ENCODE measurements at places on chromosomes 3 and 15.

- no peak for DNase-seq
These were observed 212.7 kb upstream of the P2RY1 start for GRCh38 chr3:152621967-152622810.

DNA sequence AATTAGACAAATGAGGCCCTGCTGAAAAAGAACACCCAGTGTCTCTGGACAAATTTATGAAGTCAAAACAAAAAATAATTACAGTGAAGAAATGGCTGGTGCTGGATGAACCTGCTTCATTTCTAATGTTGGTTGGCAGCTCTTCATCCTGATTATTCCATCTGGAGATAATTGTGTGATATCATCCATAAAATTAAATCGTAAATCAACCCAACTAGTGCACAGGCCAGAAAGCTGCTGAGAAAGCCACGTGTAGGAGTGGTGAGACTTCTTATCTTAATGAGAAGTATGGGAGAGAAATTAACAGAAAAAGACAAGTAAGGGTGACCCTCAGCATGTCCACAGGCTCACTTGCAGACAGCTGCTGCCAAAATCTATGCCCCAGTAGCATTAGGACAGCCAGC lies 465.2 kb upstream of the TGFBR2 start:
- DNase-seq: no peak

- no peak for DNase-seq
These were observed 28.4 kb downstream of the SMAD6 start for GRCh38 chr15:66730168-66731021.

DNA sequence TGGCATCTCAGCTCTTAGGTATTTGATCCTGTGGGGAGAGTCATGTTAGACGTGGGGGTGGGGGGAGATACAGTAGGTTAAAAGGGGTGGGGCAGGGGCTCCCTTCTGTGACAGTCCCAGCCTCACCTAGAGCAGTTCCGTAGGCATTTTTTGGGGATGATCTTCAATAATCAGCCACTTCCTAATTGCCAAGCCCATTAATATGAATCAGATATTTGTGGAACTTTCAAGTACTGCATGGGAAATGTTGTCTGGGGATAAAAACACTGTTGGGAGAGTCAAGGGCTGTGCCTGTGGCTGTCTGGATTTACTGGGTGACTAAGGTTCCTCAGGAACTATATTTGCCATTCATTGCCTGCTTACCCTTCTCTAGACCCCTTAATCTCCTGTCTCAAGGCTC lies 9.5 kb downstream of the C3orf52 start:
- DNase-seq: no peak

- DNase-seq: no peak
These were observed 53.4 kb upstream of the EIF5A2 start for GRCh38 chr3:170961616-170962400.

DNA sequence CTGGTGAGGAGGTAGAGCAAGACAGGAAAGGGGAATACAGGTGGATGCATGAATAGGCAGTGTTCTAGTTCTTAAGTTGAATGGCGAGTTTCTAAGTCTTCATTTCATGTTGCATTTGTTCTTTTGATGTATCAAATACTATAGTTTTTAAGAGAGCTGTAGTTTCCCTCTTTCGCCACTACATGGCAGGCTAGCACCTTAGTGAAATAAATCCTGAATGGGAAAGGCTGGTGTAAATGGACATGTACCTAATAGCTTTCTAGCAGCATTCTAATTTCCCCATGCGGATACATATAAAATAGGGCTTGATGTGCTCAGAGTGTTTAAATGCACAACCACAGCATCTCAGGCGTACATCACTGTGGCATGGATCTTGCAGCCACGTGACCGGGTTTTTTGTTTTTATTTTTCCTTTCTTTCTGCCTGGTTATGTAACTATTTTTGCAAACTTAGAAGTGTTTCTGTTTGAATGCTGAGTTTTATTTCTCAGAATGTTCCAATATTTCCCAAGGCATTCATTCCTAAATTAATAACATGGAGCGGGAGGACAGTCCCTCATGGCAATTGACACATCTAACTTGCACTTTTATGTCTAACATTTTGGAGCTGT lies 23.5 kb upstream of the CLN6 start:
- DNase-seq: no peak

GRCh38 chr15:62766599-62766998 lies 275.9 kb upstream of the TPM1 start:
- no peak for DNase-seq

- no peak for DNase-seq
These were observed 34.6 kb downstream of the IGSF10 start for GRCh38 chr3:151426341-151426657.

GRCh38 chr3:155504682-155505081 lies 211.2 kb upstream of the STRIT1 start:
- no peak for DNase-seq

DNA sequence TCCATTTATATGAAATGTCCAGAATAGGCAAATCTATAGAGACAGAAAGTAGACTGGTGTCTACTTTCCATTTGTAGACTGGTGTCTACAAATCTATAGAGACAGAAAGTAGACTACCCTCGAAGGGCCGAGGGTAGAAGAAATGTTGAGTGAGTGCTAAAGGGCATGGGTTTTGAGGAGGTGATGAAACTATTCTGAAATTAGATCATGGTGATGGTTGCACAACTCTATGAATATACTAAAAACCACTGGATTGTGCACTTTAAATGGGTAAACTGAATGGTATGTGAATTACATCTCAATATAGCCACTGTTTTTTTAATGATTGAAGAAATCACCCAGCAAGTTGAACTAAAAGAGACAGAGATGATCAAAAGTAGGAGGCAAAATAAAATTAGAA lies 27.9 kb downstream of the TP53BP1 start:
- no peak for DNase-seq

GRCh38 chr3:184952671-184953070 lies 140.7 kb downstream of the VPS8 start:
- no peak for DNase-seq

DNA sequence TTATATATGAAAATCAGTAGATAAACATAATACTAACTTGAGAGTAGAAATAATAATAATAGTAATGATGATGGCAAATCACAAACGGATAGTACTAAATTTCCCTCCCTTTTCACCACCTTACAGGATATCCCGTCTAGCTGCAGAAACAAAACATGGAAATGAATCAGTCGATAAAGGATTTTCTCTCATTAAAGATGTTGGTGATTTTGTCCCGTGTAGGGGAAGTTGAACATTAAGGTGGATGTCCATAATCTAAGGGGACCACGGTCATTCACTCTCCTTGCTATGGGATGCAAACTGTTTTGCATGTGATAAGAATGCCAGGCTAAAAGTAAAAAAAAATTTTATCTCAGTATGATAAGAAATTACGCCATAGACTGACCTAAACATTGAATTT lies 1027.7 kb upstream of the NR2F2 start:
- no peak for DNase-seq

- no peak for DNase-seq
These were observed 13.3 kb upstream of the THUMPD3 start for GRCh38 chr3:9349321-9350117.

DNA sequence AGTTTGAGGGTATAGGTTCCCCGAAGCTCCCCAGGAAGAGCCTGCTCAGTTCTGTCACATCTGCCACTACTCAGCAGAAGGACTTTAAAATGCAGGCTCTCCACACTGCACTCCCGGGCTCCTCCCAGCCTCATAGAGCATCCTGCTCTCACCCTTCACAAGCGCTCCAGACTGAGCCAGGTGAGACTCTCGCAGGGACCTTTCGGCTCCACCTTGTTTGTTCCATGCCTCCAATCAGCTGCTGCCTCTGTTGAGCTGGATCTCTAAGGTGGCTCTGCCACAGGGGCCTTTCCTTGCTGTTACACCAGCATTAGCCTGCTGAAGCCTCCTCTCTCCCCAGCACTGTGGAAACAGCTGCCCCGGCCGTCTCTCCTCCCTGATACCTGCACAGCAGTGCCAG lies 56.1 kb downstream of the SLCO3A1 start:
- no peak for DNase-seq

DNA sequence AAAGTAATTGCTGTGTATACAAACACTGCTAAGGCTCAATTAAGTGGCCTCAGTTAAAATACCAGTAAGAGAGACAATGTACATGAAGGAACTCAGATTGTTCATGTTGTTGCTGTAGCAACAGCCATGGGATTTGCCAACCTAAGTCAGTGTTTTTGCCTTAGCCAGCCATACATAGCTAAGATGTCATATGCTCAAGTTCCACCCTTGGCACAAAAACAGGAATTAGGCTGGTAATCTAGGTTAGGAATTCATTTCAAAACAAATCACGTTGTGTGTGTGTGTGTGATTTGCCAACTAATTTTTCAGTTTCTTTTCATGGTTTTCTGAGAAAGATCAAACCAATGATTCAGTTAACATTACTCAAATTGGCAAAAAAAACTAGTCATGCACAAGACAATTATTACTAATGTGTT lies 143.7 kb upstream of the KCNMB2 start:
- no peak for DNase-seq

DNA sequence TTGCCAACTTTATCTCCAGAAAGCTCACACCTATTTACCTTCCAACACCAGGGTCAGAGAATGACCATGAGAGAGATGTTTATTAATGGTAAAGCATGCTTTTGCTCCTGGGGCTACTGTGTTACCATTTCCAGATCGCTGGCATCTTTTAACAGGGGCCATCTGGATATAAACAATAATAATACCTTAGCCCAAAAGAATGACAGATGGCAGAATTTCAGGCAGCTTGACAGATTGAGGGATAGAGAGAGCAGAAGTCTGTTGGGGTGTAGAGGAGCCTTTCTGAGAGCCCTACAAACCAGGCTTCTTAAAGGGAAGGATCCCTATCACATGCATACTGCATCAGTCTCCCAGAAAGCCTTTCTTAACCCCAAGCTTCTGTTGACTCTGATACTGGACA lies 17.7 kb downstream of the RBP1 start:
- DNase-seq: no peak

GRCh38 chr3:196122021-196122687 lies 40.3 kb upstream of the TFRC start:
- no peak for DNase-seq

DNA sequence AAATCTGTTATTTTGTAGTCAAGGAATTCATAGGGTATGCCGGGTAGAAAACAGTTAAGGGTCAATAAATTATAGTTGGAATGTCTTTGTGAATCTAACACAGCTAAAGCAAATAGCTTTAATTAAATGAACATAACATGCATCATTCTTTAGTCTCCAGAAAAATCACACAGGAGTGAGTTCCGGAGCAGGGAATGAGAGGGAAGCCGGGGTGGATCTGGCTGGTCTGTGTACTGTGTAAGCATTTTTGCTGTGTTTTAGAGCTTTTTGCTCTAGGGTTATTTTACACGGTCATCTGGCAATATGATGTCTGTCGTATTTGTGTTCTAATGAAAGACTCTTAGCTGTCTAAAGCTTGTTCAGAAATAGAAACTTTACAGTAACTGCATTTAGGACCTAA lies 57.5 kb downstream of the MED12L start:
- no peak for DNase-seq

DNA sequence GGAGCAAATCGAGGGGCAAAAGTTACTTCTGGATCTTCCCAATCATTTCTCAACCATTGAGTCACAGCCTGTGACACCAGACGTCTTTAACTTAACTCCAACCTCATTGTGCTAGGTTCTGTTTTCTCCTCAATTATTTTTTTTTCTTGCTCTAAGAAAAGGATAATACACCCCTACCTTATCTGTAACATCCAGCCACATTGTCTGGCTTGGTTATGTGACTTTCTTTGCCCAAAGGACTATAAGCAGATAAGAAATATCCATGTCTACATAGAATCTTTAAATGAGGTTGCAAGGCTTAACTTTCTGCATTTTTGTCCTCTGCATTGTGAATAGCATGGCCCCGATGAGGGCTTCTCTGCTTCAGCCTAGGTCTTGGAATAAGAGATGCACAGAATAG lies 782.4 kb upstream of the CFAP20DC start:
- no peak for DNase-seq

DNA sequence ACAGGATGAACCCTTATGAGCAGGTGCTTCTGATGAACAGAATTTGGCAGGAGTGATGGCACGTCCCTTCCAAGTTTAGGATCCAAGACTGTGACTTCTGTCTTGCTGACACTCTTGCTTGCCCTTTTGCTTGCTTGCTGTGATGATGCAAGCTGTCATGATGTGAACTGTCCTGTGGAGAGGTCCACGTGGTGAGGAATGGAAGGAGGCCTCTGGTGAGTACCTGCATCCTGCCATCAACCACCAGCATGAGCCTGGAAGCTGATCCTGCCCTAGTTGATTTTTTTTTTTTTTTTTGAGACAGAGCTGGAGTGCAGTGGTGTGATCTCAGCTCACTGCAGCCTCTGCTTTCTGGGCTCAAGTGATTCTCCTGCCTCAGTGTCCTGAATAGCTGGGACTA lies 45.5 kb downstream of the EDEM1 start:
- no peak for DNase-seq

- no peak for DNase-seq
These were observed 13.9 kb upstream of the PAQR9 start for GRCh38 chr3:142977399-142977728.

- DNase-seq: no peak
These were observed 63.7 kb downstream of the CHD2 start for GRCh38 chr15:92963794-92964193.

- DNase-seq: no peak
These were observed 216.7 kb upstream of the CFAP20DC start for GRCh38 chr3:59266551-59266950.

DNA sequence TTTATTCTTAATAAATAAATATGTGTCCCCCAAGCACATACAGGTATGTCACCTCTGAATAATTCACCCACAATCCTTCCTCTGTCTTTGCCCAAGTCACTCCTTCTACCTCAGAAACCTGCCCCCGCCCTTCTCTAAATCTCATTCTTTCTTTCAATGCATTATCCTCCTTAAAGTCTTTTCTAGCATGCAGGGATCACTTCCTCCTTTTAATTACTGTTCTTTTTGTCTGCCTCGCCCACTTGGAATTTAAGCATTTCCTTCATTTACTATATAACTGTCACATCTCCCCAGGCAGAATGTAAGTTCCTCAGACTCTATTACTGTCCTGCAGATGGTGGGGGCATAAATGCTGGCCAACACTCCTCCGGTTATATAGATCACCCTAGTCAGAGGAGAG lies 7.8 kb downstream of the CCDC80 start:
- DNase-seq: no peak

DNA sequence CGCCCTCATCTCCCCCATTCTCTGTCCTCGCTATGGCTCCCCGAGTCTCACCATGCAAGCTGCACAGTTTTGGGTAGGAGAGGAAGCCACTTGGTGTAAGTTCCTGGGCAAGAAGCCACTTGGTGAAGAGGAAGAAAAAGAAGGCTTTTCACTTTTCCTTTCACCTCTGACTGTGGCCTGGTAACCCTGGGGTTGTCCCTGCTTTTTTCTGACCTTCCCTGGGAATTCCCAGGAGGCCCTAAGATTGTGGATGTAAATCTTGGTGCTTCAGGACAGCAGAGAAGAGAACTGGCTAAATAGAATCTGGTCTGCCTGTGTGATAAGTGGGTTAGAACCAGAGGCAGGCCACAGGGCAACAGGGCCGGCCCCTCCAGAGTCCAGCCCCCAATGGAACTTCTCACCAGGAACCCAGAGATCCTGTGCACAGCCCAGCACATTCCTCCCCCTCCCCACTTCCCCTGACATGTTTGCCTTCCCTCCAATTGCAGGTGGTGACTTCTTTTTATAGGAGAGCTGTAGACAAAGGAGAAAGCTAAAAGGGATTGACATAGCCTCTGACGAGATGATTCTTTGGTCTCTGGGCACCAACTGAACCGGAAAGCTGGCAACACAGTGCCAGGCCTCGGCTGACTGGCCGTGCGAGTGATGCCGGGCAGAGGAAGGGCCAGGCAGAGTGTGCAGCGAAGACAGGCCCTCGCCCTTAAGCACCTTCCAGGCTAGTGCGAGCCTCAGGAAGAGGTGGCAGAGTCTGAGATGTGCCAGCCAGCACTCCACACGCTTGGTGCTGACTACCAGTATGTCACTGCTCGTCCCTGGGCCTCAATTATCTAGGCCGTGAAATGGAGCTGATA lies 19.4 kb upstream of the SKOR1 start:
- DNase-seq: peak; percentile 41
